ENCODE measurements at places on chromosomes 3 and 15. TPM values are rescaled to one million over a fixed set of nuclear protein-coding genes. Genes with fewer than 3 reads are reported as not detected.
A peak's percentile ranks its signal among the peaks of the same experiment; 100 is the strongest.

DNA sequence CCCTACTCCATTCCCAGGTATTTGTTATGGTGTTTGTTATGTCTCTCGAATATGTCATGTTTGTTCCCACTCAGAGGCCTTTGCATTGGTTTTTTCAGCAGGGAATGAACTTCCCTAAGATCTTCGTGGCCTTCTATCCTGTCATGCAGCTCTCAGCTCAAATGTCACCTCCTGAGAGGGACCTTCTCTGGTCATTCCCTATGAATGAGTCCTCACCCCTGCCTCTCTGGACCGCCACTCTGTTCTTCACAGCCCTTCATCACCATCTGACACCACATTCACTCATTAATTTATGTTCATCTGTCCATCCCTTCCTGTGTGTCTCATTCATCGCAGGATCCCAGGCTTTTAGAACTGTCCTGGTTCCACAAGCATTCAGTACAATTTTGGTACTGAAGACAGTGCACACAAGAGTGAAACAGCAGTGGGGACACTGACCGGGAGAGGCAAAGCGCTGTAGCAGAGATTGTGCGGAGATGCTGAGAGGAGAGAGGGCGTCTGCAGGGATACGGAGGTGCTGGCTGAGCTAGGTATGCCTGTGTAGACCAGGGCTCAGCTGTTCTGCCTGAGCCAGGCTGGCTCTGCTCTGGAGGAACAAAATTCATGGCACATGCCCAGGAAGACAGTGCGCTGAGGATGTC lies 132.3 kb downstream of the CHCHD6 start:
- no peak for DNase-seq

DNA sequence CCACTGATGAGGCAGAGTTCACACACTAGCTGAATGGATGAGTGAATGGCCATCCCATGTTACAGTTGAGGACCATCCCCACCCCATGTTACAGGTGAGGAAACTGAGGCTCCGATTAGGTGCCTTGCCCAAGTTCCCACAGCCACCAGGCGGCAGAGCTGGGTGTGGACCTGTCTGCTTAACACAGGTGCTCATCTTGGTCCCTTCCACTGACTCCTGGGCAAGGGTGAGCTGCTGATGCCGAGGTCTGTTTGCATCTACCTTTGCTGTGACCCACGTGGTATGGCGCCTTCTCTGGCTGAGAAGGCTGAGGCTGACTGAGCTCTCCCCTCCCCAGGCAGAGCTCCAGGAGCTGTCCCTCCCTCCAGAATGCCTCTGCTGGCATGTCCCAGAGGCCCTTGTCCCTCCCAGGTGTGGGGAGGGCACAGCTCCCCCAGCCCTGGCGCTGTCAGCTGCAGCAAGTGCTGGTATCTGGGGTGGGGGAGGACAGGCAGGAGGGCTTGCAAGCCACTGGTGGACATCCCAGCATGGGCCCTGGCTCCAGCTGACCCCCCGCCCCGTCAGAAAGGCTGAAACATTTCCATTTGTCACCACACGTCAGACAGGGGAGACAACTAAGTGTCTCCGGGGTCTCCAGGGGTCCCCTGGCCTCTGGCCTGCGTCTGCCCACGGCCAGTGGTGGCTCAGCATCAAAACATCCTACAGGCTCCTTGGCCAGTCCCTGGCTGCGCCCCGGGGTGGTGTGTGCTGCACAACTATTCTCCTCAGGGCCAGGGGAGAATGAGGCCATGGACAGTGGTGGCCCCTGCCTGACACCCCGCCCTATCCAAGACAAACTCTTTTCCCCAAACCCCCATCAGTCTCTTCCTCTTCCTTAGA lies 105.4 kb downstream of the ADCY5 start:
- peak; percentile 83 for DNase-seq

DNA sequence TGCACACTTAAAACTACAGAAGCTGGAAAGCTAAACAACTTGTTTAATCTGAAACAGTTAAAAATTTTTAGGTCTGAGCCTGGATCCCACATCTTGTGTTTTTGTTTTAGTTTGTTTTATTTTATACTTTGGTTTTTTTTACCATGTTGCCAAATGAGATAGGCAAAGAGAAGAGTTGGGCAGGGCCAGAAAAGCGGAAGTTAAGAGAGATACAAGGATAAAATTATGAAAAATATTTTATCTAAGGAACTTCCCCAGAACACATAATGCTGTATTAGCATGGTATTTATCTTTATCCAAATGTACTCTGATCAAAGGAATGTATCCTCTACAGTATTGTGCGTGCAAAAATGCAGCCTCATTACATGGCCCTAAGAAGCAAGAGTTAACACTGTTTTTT lies 50.7 kb downstream of the PROS1 start:
- no peak for DNase-seq

DNA sequence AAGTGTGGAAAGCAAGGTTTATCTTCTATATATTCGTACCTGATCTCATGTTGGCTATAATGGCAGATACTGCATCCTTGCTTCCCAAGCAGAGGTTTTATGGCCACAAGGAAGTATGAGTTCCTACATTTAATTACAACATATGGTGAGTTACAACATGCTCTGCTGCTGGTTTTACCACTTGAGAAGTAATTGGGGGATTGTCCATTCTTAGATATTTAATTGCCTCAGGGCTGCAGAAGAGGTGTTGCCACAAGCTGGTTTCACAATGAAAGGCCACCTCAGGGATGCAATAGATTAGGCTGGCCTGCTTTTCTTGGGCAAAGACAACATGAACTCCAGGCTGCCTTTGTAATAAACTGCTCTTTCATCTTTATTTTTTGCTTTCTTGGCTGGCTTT lies 48.6 kb downstream of the RAP2B start:
- DNase-seq = no peak

- DNase-seq = no peak
Measured at GRCh38 chr15:89863918-89864317, 29.9 kb downstream of the AP3S2 start.

- no peak for DNase-seq
Measured at GRCh38 chr15:46786590-46787285, 930.6 kb upstream of the SEMA6D start.

GRCh38 chr15:55241186-55241585 lies 44.4 kb upstream of the RSL24D1 start:
- DNase-seq = no peak

DNA sequence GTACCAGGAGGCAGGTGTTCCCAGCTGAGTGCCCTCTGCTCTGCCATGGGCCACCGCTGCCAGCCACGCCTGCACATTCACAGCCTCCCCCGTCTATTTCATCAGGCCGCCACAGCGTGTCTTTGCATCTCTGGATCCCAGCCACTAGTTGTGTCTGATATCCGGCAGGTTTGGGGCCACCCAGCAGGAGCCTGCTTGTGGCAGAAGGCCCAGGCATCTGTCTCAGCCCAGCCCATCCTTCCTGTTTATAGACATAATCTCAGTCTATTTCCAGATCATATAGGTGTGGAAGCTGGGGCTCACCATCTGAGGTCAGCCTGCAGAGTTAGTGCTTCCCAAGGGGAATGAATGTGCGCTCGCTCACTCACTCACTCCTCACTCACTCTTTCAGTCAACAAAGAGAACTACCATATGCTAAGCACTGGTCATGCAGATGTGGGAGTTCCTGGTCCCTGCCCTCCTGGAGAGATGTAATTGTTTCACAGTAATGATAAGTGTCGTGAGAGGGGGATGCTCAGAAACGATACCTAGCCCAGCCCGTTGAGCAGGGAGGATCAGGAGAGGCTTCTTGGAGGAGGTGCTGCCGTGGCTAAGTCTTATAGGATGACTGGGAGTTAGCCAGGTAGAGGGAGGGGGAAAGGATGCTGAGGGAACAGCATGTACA lies 60.6 kb downstream of the FGD5 start:
- DNase-seq = peak; percentile 76

DNA sequence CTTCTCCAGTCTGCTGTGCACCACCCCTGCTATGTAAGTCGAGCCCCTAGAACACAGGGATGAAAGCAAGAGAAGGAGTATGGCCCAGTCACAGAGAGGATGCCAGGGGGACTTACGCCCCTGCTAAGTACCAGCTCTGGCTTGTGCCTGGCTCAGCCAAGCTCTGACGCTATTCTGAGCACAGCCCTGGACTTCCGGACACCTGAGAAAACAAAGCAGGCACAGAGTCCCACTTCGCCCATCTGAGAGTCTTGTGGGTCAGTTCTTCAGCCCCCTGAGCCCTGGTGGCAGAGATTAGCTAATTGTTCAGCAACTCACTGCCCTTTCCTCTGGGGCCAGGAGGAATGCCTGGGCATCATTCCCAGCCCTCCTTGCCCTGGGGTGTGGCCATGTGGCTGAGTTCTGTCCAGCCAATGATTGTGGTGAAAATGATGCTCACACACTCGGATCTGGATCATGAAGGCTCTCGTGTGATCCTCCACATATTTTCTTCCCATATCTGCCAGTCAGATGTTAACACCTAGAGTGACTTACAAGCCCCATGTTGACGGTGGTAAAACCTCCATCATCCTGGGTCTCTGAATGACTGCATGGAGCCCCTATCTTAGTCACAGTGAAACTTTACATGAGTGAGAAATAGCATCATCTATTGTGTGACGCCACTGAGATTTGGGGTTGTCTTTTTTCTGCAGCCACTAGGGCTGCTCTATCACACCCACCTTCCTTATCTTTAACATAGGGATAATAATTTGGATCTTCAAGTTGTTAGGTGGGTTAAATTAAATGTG lies 105.7 kb downstream of the TPRA1 start:
- DNase-seq = peak; percentile 70

DNA sequence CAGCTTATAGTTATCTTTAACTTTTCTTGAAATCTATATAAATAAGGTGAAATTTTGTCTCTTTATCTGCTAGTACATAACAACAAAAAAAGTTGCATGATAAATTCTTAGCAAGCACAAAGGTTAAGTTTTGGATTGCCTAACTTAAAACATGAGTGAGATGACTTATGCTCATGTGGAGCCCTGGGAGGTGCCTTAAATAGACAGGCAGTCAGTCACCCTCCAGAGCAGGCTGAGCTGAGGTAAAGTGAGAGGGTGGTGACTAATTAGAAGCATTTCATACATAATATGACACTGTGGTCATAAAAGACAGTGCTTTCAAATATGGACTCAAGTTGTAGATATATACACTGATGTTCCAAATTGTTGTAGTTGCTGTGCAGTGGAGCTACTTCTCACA lies 14.6 kb upstream of the MME start:
- no peak for DNase-seq

GRCh38 chr15:87753539-87753938 lies 503.0 kb downstream of the NTRK3 start:
- no peak for DNase-seq

DNA sequence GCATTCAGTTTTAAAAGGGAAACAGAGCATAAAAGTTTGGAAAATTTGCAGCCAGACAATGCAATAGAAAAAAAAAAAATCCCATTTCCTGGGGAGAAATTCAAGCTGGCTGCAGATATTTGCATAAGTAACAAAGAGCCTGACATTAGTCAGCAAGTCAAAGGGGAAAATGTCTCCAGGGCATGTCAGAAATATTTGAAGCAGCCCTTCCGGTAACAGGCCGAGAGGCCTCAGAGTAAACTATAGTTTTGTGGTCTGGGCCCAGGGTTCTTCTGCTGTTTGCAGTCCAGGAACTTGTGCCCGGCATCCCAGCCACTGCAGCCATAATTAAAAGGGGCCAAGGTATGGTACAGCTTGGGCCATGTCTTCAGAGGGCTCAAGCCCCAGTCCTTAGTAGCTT lies 411.6 kb upstream of the BCHE start:
- no peak for DNase-seq

- no peak for DNase-seq
Measured at GRCh38 chr3:31242026-31242960, 290.4 kb upstream of the STT3B start.

- DNase-seq = no peak
Measured at GRCh38 chr15:93088981-93089726, at the start of gene RGMA. Gene RGMA, minus strand, starts transcription at chr15:93089211. Its CDS starts 279 bp downstream, at chr15:93088932.

DNA sequence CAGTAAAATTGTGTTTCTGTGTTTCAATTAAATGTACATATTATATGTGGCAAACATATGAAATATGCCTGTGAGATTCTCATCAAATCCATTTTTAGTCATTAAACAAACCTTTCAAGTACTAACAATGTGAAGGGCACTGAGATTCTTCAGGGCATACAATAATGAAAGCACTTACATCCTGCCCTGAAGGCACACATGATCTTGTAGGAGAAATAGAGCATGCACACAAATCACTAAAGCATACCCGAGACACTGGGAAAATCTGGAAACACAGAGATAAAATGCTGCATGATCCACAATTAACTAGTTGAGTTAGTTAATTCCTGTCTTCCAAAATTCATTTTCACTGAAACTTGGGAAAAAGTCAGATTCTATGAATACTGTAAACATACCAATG lies 810.5 kb upstream of the NECTIN3 start:
- DNase-seq = no peak

DNA sequence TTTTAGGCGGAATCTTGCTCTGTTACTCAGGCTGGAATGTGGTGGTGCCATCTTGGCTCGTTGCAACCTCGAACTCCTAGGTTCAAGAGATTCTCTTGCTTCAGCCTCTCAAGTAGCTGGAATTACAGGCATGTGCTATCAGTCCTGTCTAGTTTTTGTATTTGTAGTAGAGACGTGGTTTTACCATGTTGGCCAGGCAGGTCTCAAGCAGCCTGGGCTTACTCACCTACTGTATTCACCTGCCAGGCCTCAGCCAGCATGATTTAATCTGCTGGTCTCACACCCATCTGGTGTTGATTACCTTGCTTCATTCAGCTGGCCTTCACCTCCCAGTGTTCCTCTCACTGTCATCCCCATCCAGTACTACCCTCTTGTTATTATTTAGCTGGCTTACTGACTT lies 102.0 kb downstream of the IL12A start:
- DNase-seq = peak; percentile 9

DNA sequence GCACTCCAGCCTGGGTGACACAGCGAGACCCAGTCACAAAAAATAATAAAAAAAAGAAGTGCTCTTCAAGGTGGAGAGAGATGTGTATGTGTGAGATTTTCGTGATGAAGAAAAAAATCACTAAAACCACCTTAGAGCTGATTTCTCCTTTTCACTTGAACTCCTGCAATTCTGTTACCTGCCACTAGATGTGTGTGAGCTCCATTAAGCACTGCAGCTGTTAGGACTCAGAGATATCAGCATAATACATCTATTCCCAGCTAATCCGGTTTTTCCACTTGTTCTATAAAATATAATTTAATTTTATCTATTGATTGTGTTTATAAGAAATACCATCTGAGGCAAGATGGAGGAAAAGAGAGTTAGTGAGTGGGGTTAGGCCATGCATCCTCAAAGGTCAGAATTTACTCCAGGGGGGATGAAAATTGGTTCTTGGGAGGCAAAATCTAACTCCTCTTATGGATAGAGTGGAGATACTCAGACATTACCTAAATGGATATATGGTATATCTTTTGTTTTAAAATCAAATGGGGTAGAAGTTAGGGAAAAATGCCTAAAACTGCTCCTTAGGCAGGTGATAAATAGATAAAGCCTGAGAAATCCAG lies 152.7 kb downstream of the IL20RB start:
- DNase-seq = no peak

ADGRG7 gene
- total RNA-seq = 0.13 TPM

AHSG gene
- not detected for total RNA-seq

RPL32 gene
- total RNA-seq = 722 TPM

GOLGA8O gene
- total RNA-seq = 2.3 TPM

C3orf20 gene
- 0.32 TPM for total RNA-seq

C3orf49 gene
- not detected for total RNA-seq

SSUH2 gene
- 2.4 TPM for total RNA-seq

SOX14 gene
- not detected for total RNA-seq

AADACL2 gene
- total RNA-seq = not detected

PLSCR4 gene
- total RNA-seq = 14.2 TPM

CLDN18 gene
- not detected for total RNA-seq

CA12 gene
- 0.11 TPM for total RNA-seq

XCR1 gene
- total RNA-seq = not detected

All from cardiac septum (tissue), 1 donor.